ENCODE measurements at places on chromosomes 12 and 14.

- no peak for DNase-seq
Observed at GRCh38 chr14:95134304-95134933, 22.9 kb downstream of the DICER1 start.

DNA sequence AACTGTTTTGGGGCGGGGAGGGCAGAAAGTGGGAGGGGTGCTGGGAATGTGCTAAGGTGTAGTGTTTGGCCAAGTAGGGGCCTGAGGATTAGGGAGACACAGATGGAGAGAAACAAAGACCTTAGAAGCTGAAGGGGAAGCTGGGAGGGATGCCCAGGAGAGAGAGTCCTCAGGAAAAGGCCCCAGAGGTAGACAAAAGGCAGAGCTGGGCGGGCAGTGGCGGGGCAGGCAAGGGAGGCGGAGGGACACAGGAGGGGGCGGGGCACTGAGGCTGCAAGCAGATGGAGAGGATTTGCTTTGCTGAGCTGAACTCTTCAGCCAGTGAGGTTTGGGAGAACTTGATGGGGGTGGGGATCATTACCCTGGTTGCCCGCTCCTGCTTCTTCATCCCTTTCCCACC lies 2.8 kb downstream of the PTMS start:
- DNase-seq, result peak; percentile 97

GRCh38 chr12:93790472-93791152 lies 113.4 kb downstream of the CRADD start:
- no peak for DNase-seq

- no peak for DNase-seq
Observed at GRCh38 chr14:32226056-32226455, 23.0 kb upstream of the RNU6-8 start.

DNA sequence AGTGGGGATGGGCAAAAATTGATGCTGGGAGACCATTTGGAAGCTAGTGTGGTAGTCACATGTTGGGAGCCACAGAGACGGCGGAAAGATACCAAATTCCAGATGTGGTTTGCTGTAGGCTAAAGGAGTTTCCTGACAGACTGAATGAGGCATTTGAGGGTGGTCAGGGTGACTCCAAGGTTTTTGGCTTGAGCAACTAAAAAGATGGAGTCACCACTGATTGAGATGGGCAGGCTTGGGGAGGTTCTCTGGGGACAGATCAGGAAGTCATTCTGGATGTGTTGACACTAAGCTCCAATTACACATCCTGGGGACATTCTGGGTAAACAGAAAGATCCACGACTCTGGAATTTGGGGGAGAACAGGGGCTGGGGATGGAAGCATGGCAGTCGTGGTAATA lies 15.5 kb upstream of the SERPINA9 start:
- no peak for DNase-seq

- no peak for DNase-seq
Observed at GRCh38 chr14:20477211-20477876, 8.1 kb downstream of the PNP start.

DNA sequence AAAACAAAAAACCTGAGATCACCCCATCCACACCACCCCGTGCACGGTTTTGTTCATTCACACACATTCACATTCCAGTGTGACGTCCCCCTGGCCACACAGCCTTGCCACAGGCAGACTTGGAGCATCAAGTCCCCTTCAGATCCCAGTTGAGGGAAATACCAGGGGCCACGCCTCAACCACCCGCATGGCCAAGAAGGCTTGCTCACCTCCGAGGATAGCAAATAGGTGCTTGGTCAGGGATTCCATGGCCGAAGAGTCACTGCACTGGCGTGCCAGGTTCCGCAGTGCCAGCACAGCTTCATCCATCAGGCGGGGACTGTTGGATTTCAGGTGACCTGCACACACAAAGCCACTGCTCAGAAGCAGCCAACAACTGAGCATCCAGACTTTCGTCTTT lies 19.0 kb downstream of the GCN1 start:
- DNase-seq, result no peak

GRCh38 chr12:67068204-67068731 lies 200.9 kb upstream of the CAND1 start:
- DNase-seq, result peak; percentile 26

DNA sequence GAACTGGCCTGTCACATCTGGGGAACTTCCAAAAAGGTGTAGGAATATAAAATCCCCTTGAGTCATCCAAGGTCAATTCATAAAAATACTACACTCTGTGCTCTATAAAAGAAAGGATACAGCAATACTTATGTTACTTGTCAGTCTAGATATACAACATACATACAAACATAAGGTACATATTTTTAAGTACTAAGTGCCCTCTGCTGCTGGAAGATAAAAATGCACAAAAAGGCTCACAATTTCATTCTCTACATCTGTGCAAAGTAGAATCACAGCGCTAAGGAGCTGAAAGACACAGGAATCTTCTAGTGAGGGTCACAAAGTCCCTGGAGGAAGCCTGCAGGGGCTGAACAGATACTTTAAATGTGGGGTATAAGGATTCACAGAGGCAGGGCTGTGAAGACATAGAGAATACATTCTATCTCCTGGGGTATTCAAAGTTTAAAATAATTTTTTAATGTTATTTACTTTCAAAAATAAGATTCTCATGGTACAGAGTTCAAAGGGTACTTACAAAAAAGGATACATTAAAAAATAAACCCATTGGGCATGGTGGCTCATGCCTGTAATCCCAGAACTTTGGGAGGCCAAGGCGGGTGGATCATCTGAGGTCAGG lies 10.2 kb upstream of the GOLGA5 start:
- DNase-seq, result peak; percentile 55

GRCh38 chr14:103961928-103962578 lies 19.7 kb upstream of the RD3L start:
- no peak for DNase-seq

DNA sequence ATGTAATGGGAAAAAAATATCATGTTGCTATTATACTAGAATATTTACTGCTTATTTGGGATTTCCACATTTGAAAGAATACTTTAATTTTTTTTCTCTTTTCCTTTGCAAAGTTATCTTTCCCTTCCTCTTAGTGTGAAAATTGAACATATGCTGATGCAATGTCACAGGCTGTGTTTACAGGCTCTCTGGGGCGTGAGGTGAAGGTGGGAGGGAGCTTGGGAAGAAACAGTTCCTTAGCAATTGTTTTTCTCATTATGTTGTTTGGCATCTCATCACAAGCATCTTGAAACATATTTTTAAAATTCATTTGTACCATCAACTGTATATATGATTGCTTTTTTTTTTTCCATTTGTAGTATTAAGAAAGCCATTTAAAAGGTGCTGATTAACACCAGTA lies 47.9 kb upstream of the NAV3 start:
- no peak for DNase-seq

DNA sequence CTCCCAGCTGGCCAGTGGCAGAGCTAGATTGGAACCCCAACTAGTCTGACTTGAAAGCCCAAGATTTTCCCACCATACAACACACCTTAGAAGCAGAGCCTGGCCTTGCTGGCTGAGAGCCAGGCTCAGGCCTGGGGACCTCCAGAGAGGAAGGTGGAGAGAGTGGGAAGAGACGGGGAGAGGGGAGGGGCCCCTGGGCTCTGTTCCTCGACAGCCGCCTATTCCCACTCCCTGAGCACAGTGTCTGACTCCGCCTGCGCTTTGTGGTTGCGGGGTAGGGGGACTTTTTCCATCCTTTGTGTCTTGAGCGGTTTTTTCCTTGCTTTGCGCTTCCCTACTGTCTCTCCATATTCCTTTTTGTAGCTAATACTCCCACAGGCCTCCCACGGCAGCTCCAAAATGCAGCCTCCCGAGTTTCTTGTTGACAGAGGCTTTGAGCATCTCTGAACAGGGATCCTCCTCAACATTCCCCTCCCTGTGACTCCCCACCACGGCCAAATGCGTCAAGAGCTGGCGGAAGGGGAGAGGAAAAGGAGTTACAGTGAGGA lies 4.0 kb upstream of the KCNH3 start:
- no peak for DNase-seq

DNA sequence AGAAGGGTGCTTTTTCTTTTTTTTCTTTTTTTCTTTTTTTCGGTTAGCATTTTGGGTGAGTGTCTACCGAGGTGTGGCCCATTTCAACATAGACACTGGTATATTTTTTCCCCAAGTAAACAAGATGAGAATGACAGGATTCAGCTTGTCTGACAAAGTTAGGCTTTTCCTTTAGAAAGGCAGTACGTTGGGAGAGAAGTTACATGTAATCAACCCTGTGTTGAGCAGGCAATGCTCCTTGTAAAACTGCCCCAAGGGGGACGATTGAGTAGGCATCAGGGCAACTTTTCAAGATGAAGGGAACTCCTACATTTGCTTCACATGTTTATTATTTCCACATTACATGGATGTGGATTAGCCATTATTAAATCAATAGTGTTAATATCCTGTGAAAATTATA lies 1.7 kb downstream of the EMP1 start:
- no peak for DNase-seq

DNA sequence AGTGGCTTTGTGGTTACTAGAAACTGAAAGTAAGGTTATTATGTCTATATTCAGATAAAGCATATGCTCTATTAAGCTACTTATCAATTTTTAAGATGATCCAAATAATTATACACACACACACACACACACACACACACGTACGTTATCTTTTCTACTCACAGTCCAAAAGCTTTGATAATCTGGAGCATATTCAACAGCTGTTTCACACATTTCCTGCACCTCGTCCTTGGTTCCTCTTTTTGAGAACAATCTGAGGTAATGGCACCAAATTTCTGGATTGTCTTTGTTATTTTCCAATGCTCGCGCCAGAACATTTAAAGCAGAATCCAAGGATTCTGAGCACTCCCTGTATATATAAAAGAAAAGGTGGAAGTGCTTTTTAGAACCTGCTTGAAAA lies 37.5 kb downstream of the ZFC3H1 start:
- no peak for DNase-seq

DNA sequence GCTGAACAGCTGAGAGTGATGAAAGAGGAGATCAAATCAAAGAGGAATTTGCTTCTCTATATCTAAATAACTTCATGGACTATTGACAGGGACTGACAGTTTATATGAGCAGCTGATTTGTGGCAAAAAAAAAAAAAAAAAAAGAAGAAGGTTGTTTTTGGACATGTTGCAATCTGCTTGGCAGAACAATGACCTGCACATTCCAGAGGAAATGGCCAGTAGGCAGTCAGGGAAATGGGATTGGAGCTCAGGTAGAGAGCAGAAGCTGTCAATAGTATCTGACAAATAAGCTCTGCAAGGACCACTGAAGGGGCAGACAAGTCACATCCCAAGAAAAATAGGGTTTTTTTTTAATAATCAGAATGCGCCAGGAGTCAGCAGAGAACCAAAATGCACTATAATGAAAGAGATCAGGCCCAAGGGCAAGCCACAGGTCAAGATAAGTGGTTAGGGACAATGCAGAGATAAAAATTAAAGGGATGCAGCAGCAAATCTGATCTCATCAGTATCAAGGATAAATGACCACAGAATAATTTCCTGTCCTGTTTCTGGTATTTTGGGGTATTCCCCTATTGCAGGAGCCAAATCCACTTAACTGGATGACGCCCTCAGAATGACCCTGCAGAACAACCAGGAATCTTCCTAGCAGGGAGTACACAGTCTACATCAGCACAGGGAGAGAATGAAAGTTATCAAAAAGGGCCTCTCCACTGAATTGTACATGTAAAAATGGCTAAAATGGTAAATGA lies 22.6 kb upstream of the DUSP16 start:
- DNase-seq, result no peak

GRCh38 chr14:102026934-102027333 lies 59.9 kb downstream of the HSP90AA1 start:
- peak; percentile 79 for DNase-seq

- DNase-seq, result no peak
Observed at GRCh38 chr14:91419044-91419397, 1.4 kb upstream of the CCDC88C start.

GRCh38 chr14:70073924-70074566 lies 114.7 kb downstream of the SLC8A3 start:
- DNase-seq, result peak; percentile 74

- DNase-seq, result peak; percentile 73
Observed at GRCh38 chr12:2395354-2395977, 342.7 kb downstream of the CACNA1C start.

- DNase-seq, result no peak
Observed at GRCh38 chr14:30196861-30197260, 269.2 kb upstream of the PRKD1 start.

DNA sequence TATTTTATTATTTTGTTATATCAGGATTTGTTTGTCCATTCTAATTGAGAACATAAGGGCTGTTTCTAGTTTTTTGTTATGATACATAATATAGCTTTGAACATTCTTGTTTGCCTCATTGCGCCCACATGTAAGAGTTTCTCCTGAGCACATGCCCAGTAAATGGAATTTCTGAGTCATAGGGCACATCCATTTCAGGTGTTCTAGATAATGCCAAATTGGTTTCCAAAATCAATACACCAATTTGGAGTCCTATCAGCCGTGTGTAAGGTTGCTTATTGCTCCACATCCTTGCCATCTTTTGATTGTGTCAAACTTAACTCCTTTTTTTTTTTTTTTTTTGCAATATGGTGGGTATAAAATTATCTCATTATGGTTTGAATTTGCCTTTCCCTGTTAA lies 97.9 kb upstream of the RESF1 start:
- no peak for DNase-seq

DNA sequence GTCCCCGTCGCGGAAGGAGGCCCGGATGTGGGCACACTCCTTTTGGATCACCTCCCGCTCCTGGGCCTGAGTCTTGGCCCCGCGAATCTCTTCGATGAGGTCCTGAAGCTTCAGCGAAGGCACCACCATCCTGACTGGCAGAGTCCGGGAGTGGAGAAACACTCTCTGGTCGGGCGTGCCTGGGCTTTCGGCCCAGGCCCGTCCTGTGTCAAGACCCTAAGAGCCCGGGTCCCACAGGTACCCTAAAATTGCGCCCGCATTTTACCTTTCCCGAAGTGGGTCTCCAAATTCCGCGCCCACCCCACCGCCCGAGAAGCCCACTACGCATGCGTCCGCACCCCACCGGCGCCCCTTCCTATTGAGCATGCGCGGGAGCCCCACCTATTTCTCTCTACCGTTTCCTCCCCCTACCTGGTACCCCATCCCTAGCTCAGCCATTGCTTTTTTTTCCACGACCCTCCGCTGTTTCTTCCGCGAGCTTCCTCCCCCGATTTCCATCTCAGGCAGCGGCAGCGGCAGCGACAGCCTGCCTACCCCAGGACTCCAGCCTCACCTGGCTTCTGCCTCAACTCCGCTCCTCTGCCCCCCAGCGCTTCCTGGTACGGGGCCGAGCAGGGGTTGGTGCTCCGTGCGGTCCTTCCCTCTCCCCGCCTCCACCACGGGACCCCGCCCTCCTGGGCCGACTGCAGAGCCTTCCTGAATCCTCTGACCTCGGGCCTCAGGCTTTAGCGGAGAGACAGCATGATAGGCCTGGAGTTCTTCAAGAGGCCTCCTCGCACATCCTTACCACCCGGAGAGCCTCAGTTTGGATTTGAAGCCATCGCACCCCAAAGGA lies at the start of gene AP1G2:
TSS of gene AP1G2 (minus strand) at position 606 of the 835 bp plus-strand sequence. CDS start at position 129, 477 bp downstream.
- DNase-seq, result peak; percentile 96

- DNase-seq, result no peak
Observed at GRCh38 chr12:76990716-76991115, 74.7 kb downstream of the E2F7 start.

- DNase-seq, result no peak
Observed at GRCh38 chr12:84727961-84728360, 184.6 kb downstream of the SLC6A15 start.

- no peak for DNase-seq
Observed at GRCh38 chr14:57461777-57462320, 31.8 kb downstream of the CCDC198 start.

All from WERI-Rb-1 (cell line).